Endothelial cell of umbilical vein (primary cell): ENCODE measurements at places on chromosomes 2 and 18. TPM values are rescaled to one million over a fixed set of nuclear protein-coding genes. Genes with fewer than 3 reads are reported as not detected.

GRCh38 chr2:236874866-236875481, 210.7 kb upstream of the COPS8 start:
- DNase-seq, result no peak

DNA sequence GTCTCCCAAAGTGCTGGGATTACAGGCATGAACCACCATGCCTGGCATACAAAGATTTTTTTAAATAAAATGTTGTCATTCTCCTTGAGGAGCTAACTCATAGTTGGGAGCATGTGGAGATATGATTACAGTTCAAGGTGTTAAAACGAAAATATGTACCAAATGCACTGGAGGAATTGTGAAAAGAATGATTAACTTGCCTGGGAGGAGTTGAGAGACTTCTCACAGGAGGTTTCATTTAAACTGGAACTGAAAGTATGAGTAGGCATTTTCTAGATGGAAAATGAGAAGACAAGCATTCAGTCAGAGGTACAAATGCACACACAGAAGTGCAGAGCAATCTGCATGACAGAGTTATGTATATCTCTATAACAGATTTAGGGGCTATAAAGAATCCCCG, 126.6 kb upstream of the PDE1A start:
- DNase-seq, result no peak

- DNase-seq, result no peak
Measured at GRCh38 chr18:26434887-26435286, 113.5 kb downstream of the KCTD1 start.

The ERICH2 gene
- not detected in 2 replicates for total RNA-seq
